Prostate gland (tissue), 2 donors: ENCODE measurements at places on chromosomes 3 and 15. TPM values are rescaled to one million over a fixed set of nuclear protein-coding genes. Genes with fewer than 3 reads are reported as not detected.

Gene AGBL1
- total RNA-seq: 0.91 TPM

DNA sequence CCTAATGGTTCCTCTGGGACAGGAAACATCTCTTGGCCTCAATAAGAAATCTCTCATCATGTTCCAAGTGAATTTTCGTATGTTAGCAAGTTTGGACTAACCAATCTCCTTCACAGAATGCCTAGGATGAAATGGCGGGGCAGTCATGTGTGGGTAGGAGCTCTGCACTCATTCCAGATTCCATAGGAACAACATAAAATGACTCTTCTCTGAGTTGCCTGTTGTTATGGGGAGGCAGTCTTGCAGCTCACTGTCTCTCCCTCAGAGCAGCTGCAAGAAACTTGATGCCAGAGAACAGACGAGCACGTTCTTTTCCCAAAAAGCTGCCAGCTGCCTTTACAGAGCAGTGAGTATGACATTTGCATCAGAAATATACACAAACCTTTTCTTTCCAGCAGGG, 34.1 kb downstream of the SPATA12 start:
- H3K4me1 ChIP-seq: no peaks in the 10 kb centered on the region
- no peaks in the 10 kb centered on the region for H3K36me3 ChIP-seq
- no peaks in the 10 kb centered on the region for H3K27me3 ChIP-seq
- H3K4me3 ChIP-seq: no peak overlapping the region

DNA sequence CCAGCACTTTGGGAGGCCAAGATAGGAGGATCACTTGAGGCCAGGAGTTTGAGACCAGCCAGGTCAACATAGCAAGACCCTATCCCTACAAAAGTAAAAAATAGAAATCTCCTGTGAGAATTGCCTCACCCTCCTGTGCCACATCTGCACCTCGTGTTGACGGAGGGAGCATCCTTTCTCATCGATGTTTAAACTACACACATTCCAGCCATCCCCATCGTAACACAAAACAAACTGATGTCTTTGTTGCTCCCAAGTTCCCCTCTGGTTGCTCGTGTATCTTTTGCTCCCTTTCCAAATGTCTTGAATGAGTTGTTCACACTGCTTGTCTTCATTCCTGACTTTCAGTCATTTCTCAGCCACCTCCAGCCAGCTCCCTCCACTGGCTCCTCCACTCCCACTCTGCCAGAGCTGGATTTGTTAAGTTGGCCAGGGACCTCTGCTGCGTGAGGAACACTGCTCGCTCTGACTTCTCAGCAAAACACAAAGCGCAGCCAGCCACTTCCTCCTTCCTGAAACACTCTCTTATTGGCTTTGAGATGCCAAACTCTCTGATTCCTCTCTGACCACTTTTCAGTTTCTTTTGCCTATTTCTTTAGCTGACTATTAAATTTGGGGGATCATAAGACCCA, 53.6 kb upstream of the ATP13A3 start:
- no peak overlapping the region for H3K4me3 ChIP-seq
- H3K4me1 ChIP-seq: peaks cover 3% of the 10 kb centered on the region
- H3K27me3 ChIP-seq: no peaks in the 10 kb centered on the region
- no peaks in the 10 kb centered on the region for H3K36me3 ChIP-seq

DNA sequence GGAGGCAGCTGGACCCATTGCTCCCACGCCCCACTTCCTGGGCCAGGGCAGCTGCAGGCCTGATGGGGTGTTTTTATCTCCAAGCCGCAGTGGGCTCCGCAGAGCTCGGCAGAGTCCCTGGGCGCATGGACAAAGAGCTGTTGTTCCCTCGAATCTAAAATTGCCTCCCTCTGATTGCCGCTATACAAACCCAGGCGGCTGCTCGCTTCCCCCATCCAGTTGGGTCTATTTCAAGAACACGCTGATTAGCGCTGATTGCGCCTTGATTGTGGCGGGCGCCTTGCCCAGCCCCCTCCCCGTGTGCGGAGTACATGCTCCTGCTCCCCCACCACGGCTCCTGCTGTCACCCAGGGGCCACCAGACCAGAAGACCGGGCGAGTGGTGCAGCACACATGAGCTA, 43.4 kb upstream of the SLC6A1 start:
- no peaks in the 10 kb centered on the region for H3K4me1 ChIP-seq
- H3K27ac ChIP-seq: no peak overlapping the region
- H3K36me3 ChIP-seq: no peaks in the 10 kb centered on the region
- no peak for DNase-seq

- no peak for DNase-seq
- H3K36me3 ChIP-seq: no peaks in the 10 kb centered on the region
- H3K27me3 ChIP-seq: no peaks in the 10 kb centered on the region
- no peaks in the 10 kb centered on the region for H3K4me1 ChIP-seq
- H3K27ac ChIP-seq: no peak overlapping the region
- no peak overlapping the region for H3K4me3 ChIP-seq
These were observed 160.0 kb downstream of the IL5RA start for GRCh38 chr3:2950159-2950558.

Gene ADAMTSL3
- 4.5 TPM for total RNA-seq

- H3K4me1 ChIP-seq: peaks cover 6% of the 10 kb centered on the region
- no peaks in the 10 kb centered on the region for H3K36me3 ChIP-seq
- peak overlapping the region; percentile 31 for H3K4me3 ChIP-seq
- peak overlapping the region; percentile 85 for H3K27ac ChIP-seq
These were observed 61.1 kb downstream of the AMOTL2 start for GRCh38 chr3:134312873-134313846.

GRCh38 chr15:30953731-30954378, 37.6 kb downstream of the MTMR10 start:
- no peak for DNase-seq
- H3K27ac ChIP-seq: no peak overlapping the region
- H3K27me3 ChIP-seq: no peaks in the 10 kb centered on the region
- H3K36me3 ChIP-seq: peaks cover 4% of the 10 kb centered on the region
- H3K4me1 ChIP-seq: no peaks in the 10 kb centered on the region
- H3K4me3 ChIP-seq: no peak overlapping the region

Gene MKRN2OS
- 1.0 TPM for total RNA-seq

- no peak overlapping the region for H3K4me3 ChIP-seq
- no peaks in the 10 kb centered on the region for H3K27me3 ChIP-seq
- H3K27ac ChIP-seq: no peak overlapping the region
- no peaks in the 10 kb centered on the region for H3K4me1 ChIP-seq
- H3K36me3 ChIP-seq: no peaks in the 10 kb centered on the region
These were observed 77.6 kb downstream of the CCK start for GRCh38 chr3:42188376-42188775.
